NCI-H2029 treated with DMSO at 0.1 percent for 48 hours (cell line): ENCODE measurements at places on chromosomes 16 and 17.

- no peak for DNase-seq
Measured at GRCh38 chr16:1492082-1492922, 858 bp upstream of the TELO2 start.

DNA sequence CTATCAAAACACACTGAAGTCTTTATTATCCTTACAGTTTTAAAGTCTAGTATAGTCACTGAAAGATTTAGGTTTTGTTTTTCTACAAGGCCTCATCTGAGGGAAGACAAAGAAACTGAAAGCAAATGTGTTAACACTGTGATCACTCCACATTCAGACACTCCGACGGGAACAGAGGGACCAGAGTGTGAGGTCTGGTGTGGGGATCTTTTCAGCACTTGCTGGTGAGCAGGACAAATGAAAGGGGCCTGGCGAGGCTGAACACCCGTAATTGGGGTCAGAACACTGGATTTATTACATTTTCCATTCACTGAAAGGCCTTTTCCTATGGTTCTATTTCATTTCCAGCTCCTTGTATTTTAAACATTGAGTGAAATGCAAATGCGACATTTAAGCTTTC lies 910.5 kb downstream of the CDH11 start:
- DNase-seq: no peak

GRCh38 chr16:20137194-20137593 lies 63.5 kb upstream of the GPR139 start:
- DNase-seq: no peak

DNA sequence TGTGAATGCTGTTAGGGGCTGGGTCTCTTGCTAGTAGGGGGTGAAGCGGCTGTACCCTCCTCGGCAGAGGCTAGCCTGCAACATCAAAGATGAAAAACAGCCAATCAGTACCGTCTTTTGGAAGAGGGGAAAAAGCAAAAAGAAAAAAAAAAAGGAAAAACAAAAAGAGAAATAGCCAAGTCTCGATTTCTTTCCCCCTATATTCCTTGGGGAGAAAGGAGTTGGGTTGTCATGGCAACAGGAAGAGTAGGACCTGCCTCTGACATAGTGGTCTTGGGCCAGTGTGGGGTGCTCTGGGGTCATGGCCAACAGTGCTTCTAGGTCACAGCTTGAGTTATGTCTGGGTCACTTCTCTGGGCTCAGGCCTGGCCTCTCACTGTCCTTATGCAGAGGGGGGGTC lies 17.9 kb downstream of the ENGASE start:
- no peak for DNase-seq

DNA sequence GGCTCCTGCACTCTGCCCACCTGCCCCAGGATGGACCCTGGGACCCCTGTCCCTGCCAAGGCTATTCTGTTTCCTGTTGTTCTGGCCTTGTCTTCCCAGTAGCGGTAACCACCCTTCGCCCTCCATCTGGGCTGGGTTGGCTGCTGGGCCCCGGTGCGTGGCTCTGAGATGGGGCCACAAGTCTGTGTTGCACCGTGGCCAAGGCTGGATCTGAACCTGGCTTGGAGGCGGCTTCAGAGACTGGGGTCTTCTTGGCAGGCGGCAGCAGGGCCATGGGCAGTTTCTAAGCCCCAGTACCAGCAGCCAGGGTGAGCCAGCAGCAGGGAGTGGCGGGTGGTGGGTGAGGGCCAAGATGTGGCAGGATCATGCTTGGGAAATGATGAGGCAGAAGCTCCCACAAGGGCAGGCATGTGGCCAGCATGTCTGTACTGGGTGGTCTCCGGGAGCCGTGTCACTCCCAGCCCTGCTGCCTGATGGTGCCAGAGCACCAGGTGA lies 12.6 kb downstream of the MAP2K3 start:
- no peak for DNase-seq

DNA sequence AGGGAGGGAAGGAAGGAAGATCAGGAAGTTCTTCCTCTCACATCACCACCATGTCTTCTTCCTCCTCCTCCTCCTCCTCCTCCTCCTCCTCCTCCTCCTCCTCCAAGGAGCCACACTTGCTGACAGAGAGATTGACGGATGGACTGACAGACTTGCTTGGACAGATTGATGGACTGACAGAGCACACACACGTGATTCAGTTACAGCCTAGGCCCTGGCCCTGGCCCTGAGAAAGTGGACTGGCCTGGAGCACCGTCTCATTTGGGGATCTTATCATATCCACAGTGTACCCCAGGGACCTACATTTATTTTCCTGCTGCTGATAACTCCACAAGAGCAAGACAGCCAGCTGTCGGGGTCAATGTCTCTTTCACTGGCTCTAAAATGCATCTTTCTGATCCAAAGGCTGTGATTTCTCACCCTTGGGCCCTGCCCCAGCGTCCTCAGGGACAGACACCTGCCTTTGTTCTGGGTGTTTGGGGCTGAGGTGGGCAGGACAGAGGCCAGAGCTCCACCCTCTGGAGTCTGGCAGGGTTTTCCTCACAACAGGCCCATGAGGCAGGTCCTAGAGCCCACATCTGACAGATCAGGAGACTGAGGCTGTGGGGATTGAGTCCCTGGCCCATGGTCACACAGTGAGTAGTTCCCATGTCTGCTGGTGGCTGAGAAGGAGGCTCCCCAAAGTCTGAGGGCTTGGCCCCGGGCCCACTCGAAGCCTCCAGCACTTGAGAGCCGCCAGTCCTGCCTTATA lies 2.3 kb upstream of the P2RX1 start:
- no peak for DNase-seq

- no peak for DNase-seq
Measured at GRCh38 chr17:16001226-16001897, 1.7 kb downstream of the TTC19 start.

GRCh38 chr17:74730491-74731346 lies 6.3 kb upstream of the RAB37 start:
- DNase-seq: no peak

GRCh38 chr17:82565551-82565950 lies 46.0 kb downstream of the FOXK2 start:
- no peak for DNase-seq

DNA sequence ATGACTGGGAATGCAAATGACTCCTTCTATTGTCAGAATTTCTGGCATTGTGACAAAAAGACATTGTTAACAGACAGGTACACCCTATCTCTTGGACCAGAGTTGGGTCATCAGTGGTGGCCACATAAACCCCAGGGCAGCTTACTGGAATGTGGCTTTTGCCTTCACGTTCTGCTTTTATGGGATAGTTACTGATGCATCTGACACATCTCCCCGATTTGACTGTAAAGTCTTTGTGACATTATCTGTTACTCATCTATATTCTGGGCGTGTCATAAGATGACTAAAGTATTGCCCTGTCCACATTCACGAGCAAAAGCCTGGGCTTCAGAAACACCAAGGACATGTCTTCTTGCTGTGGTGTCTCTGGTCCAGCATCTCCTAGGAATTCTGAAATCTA lies 18.7 kb upstream of the AQP8 start:
- no peak for DNase-seq

- peak; percentile 47 for DNase-seq
Measured at GRCh38 chr17:5585836-5586521, 1.7 kb upstream of the NLRP1 start.

GRCh38 chr17:8393470-8394231 lies 4.0 kb downstream of the RNF222 start:
- DNase-seq: no peak

- DNase-seq: no peak
Measured at GRCh38 chr16:17748044-17748719, 277.4 kb upstream of the XYLT1 start.
